Heart right ventricle (tissue), 16 donors: ENCODE measurements at places on chromosomes 16 and 17.
A peak's percentile ranks its signal among the peaks of the same experiment; 100 is the strongest.

GRCh38 chr17:48596000-48596734 lies 2.6 kb upstream of the HOXB5 start:
- no peak for DNase-seq

GRCh38 chr17:64689106-64689505 lies 27.0 kb upstream of the SMURF2 start:
- DNase-seq = no peak

DNA sequence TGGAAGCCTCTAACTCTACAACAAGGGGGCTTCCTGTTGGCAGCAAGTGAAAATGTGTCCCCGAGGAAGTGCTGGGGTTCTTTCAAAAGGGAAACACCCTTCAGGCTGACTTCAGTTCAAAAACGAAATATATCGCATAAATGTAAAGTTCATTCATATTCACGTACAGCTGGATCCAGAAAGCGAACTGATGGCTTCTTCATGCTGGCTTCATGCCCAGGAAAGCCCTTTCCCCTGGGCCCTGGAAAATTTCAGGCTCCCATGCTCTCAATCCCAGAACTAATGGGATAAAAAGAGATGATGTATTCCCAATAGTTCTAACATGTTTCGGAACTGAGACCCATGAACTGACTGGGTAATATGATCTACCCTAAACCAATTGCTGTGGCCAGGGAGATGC lies 104.7 kb upstream of the CDH13 start:
- DNase-seq = no peak

DNA sequence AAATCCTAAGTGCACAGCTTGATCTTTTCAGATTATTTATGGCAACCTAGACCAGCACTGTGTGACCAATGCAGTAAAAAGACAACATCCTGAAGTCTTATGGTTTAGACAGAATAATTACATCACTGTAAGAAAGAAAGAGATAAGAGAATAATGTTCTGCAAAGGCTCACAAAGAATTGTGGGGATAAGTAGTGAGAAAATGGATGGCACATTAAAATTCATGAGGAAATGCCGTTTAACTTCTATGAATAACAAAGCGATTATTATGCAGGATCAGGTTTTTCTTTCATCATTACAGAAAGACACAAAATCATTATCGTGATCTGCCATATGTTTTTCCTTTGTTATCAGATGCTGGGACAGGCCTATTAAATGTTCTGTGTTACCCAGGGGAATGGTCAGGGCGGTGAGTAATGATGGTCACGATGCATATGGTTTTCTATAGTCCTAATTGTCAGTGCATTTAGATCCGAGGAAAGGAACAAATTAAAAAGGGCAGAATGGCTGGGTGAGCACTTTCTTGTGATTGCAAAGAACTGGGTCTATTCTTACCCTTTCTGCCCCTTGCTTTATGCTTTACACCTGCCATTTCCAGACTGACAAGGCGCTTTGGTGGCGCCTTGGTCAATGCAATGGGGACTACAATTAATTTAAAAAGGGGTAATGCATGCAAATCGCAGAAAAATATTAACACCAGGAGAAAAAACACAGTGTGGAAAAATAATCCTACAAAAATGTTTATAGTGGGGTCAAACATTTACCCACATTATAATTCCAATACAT lies 18.1 kb upstream of the DHX40 start:
- no peak for DNase-seq

DNA sequence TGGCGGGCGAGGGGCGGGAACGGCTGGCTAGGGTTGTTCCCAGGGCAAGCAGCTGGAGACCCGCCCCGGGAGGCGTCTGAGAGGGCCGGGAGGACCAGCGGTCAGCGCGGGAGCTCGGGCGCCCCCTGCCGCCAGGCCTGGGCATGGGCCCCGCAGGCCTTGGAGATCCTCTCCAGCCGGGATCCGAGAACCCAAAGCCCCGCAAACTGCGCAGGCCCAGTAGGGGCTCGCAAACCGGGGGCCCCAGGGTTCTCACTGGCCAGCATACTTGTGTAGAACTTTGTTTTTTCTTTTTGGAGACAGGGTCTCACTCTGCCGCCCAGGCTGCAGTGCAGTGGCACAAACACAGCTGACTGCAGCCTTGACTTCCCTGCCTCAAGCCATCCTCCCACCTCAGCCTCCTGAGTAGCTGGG lies 20.8 kb upstream of the ZNF423 start:
- peak; percentile 84 for DNase-seq

DNA sequence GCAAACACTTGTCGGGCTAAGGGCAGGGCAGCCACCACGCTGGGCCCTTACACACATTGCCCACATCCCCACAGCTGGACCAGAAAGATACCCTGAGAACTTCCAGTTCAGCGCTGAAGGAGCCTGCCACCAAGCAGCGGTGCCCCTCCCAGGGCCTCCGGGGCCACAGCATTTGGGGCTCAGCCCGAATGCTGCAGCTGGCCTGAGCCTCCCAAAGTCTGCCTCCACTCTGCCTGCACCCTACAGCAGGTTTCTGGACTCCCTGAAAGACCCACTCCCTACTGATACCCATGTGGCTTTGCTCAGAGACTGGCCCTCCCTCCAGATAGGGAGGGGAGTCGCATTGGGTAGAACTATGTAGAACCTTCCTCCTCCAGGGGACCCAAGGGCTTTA lies 1.5 kb downstream of the MCRIP1 start:
- no peak for DNase-seq

- DNase-seq = peak; percentile 53
These were observed 24.8 kb downstream of the KLHDC4 start for GRCh38 chr16:87740909-87741424.

DNA sequence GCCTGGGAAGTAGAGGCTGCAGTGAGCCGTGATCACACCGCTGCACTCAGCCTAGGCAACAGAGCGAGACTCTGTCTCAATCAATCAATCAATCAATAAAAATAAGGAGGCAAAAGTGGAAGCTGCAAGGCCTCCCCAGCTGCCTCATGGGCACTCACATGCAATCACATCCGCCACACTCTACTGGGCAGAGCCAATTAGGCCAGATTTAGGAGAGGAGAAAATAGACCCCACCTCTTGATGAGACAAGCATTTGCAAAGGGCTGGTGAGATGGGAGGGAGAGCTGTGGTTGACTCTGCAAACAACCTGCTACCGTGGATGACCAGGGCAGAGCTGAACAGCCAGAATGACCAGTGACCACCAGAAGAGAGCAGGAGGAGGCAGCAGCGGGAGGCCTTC lies 14.7 kb upstream of the GSG1L start:
- no peak for DNase-seq

GRCh38 chr17:74404789-74405188 lies 27.1 kb upstream of the GPRC5C start:
- DNase-seq = no peak

DNA sequence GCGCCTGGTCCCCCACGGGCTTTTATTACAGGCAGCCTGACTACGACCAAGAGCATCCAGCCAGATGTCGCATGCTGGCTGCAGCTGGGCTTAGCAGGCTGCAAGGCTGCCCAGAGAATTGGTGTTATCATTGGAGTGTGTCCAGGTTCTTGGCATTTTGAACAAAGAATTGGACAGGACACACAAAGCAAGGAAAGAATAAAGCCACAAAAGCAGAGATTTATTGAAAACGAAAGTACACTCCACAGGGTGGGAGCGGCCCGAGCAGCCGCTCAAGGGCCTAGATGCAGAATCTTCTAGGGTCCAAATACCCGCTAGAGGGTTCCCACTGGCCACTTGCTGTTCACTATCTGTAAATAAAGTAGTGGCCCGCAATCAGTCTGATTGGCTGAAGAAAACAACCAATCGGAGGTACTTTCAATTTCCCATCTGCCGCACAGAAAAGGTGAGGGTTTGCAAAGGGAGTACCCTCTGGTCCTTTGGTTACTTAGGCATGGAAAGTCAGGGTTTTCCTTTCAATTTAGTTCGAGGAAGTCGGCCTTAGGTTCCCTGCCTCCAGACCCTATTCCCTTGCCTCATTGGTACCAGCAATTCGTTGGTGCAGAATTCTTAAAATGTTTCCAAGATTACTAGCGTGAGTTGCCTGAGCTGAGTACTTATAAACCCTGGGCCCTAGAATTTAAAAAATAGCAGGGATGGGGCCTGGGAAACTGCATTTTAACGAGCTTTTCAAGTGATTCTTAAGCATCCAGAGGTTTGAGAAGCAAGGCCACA lies 38.5 kb upstream of the CNEP1R1 start:
- no peak for DNase-seq

GRCh38 chr17:65323049-65323448 lies 185.9 kb downstream of the RGS9 start:
- no peak for DNase-seq

DNA sequence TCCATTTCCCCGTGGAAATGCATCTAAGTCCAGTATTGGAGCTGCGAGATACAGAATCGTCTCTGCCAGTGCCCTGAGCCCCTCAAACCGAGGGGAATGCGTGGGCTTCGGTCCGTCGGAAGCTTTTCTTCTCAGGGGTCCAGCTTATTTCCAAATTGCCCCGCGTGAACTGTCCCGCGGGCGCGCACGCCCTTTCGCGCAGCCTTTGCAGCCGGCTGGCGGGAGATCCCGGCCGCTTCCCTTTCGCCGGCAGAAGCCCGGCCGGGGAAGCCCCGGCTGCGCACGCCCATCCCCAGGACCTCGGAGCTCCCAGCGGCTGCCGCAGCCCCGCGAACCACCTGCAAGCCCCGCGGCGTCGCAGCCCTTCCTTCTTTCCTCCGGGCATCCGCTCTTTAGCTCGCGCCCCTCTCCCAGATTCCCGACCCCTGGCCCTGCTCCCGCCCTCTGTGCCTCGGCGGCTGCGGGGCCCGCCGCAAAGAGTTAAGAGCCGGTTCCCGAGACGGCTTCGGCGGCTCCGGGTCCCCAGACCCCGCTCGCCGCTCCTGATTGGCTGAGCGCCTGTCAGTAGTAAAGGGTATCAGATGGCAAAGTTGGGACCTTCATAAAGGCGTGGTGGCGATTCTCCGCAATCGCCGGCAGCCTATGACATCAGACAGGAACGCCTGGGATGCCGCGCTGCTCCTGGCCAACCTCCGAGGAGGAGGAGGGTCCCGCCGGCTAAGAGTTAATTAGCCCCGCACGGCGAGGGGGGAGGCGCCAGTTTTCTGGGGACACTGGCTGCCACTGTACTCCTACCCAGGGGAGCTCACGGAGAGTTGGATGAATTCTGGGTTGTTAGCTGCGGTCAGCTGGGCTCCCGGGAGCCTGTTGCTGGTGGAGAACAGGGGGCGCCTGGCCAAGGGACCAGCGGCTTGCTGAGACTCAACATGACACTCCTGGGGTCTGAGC lies at the start of gene MYOCD:
Gene MYOCD (plus strand): TSS at position 628 of the 948 bp plus-strand sequence. CDS start 299 bp downstream, at position 927.
- peak; percentile 66 for DNase-seq
